Renal cortical epithelial cell (primary cell): ENCODE measurements at places on chromosomes 13 and 19. TPM values are rescaled to one million over a fixed set of nuclear protein-coding genes. Genes with fewer than 3 reads are reported as not detected.

METTL21C gene
- not detected in 2 replicates for total RNA-seq

OSCAR gene
- 1.1 TPM in 1 of 2 replicates, not detected in the other for total RNA-seq

ZNF865 gene
- total RNA-seq = 1.0 and 5.8 TPM in 2 replicates

CGB3 gene
- not detected in 2 replicates for total RNA-seq

GNA15 gene
- 2.1 TPM in 1 of 2 replicates, not detected in the other for total RNA-seq

SHISA2 gene
- total RNA-seq = 68.7 and 266 TPM in 2 replicates

AMER2 gene
- not detected in 2 replicates for total RNA-seq

ATP1A3 gene
- 0.05 and 0.17 TPM in 2 replicates for total RNA-seq

CCNA1 gene
- 1.4 and 3.6 TPM in 2 replicates for total RNA-seq

FFAR2 gene
- total RNA-seq = not detected in 2 replicates

SLC6A16 gene
- total RNA-seq = 0.25 TPM in 1 of 2 replicates, not detected in the other

ZNF99 gene
- total RNA-seq = under 0.01 TPM in 1 of 2 replicates, not detected in the other

TLE6 gene
- 0.69 and 1.6 TPM in 2 replicates for total RNA-seq

TBXA2R gene
- total RNA-seq = 0.50 TPM in 1 of 2 replicates, not detected in the other
